Epithelial cell of esophagus (primary cell): ENCODE measurements at places on chromosomes 3 and 15.
A peak's percentile ranks its signal among the peaks of the same experiment; 100 is the strongest.

GRCh38 chr15:98528046-98528725, 120.2 kb upstream of the IGF1R start:
- DNase-seq, result no peak

GRCh38 chr3:67642734-67643133, 11.7 kb downstream of the SUCLG2 start:
- DNase-seq, result no peak

GRCh38 chr3:8650583-8651416, 6.2 kb upstream of the SSUH2 start:
- no peak for DNase-seq

GRCh38 chr15:87123676-87124382, 1044.2 kb downstream of the AGBL1 start:
- DNase-seq, result no peak

- DNase-seq, result no peak
These were observed 90.3 kb downstream of the MEX3B start for GRCh38 chr15:81955382-81956062.

DNA sequence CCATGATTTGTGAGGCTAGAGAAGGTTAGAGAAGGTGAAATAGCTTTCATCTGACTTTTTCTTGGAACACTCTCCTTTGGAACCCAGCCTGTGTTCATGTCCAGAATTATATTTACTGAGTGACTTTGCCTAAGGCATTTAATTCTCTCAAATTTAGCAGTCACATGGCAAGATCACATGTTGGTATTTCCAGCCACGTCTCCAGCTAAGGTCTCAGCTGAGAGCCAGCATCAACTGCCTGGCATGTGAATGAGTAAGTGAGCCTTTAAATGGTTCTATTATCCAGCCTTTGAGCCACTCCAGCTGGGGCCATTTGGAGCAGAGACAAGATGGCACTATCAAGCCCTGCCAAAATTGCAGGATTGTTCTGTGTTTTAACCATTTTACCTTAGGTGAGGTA, 130.2 kb upstream of the SGO1 start:
- no peak for DNase-seq

- peak; percentile 94 for DNase-seq
These were observed 72.1 kb downstream of the EPHA3 start for GRCh38 chr3:89179355-89180001.

DNA sequence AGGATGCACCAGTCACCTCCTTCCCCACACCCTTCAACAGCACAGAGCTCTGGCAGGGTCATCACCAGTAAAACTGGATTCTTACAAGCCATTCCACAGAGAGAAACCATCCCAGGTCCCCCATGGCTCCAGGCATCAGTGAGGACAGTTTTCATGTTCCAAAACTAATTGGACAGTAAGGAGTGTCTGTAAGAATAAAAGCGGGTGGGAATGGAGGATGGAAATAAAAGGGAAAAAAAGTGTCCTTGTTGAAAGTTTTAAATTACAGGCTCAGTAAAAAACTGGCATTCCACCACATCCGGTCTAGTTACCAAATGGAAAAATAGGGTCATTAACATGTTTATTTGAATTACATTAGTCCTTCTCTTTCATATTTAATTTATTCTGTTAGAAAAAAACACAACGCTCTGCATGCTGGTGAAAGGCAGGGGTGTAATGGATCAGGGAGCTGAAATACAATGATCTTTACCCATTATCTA, 117.4 kb downstream of the TIGIT start:
- DNase-seq, result no peak

DNA sequence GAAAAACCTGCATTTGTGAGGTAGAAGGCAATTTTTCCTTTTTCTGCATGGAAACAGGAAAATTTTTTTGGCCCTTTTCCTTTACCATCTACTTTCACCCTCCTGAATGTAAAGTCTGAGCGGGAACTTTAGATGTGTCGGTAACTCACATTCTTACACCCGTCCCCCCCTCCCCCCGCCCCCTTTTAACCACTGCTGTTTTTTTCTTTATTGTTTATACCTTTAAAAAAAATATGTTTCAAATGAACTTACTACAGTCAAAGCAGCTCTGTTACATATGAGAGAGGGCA, 487 bp upstream of the HES1 start:
- no peak for DNase-seq

DNA sequence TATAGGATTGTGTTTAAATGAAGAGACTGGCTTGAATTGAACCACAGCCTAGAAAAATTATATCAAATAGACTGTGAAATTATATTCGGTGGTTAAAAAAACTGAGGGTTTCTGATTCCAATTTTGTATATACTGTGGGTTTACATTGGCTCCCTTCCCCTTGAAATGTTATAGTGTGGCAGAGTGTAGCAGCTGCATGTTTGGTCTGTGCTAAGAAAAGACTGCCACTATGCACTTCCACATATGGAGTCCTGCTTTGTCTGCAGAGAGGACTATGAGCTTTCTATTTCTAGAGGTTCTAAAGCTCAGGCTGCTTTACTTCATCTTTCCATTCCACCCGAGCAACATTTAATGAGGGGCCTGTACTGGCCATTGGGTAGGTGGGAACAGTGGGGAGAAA, 112.3 kb downstream of the P3H2 start:
- no peak for DNase-seq

DNA sequence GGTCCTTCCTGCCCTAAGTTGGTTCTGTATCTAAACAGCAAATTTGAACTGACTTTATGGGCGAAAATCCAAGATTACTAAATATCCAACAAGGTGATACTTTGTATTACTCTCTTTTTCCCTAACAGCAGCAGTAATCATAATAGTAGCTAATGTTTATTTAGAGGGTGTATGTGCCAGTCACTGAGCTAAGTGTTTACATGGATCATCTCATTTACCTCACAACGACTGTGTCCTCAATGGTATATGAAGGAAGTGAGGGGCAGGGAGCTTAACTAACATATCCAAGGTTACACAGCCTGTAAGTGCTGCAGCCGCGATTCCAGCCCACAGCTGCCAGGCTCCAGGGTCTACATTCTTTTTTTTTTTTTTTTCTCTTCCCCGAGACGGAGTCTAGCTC, 10.3 kb upstream of the LRRC34 start:
- no peak for DNase-seq

GRCh38 chr3:4828279-4829030, 150.8 kb upstream of the BHLHE40 start:
- DNase-seq, result peak; percentile 40
